Islet precursor cell (in vitro differentiated cells): ENCODE measurements at places on chromosomes 6 and 20.
A peak's percentile ranks its signal among the peaks of the same experiment; 100 is the strongest.

DNA sequence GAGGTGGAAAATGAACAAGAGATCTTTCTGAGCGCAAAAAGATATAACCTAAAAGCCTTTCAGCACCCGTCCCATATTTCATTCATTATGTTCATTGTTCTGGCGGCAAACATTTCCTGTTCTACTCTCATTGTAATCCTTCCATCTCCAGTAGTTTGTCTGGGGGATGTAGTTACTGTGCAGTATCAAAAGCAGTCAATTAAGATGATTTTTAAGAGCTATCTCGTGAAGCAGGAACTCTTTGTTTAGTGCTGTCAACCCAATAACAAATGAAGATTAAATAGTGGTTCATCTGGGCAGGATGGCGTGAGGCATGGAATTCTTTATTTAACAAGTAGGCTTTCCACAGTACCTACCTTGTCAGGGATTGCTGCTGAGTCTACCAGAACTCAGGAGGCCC is 876.7 kb downstream of the HACE1 start:
- no peak for DNase-seq

GRCh38 chr20:8213270-8213669 is 81.2 kb downstream of the PLCB1 start:
- no peak for DNase-seq

- DNase-seq = peak; percentile 89
Observed at GRCh38 chr6:104955927-104956730, 778 bp upstream of the LIN28B start.

DNA sequence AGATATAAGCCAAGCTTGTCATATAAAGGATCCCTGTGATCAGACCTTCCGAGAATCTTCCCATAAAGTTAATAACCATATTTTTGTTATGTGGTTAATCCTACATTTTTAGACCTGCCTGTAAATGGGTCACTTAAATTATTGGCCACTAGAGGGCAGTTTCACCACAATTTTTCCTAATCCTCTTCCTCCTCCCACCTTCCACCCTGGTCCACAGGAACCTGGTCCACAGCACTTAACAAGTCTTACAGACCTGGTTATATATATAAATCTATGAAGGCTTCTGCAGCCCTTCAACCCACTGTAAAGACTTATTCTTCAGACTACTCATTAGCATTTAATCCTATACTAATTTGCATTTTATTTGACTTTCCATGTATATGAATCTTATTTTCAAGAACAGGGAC is 28.3 kb downstream of the MRS2 start:
- no peak for DNase-seq

- no peak for DNase-seq
Observed at GRCh38 chr20:25421102-25421501, 13.6 kb downstream of the GINS1 start.

GRCh38 chr6:21731411-21732031 is 138.0 kb downstream of the SOX4 start:
- no peak for DNase-seq

DNA sequence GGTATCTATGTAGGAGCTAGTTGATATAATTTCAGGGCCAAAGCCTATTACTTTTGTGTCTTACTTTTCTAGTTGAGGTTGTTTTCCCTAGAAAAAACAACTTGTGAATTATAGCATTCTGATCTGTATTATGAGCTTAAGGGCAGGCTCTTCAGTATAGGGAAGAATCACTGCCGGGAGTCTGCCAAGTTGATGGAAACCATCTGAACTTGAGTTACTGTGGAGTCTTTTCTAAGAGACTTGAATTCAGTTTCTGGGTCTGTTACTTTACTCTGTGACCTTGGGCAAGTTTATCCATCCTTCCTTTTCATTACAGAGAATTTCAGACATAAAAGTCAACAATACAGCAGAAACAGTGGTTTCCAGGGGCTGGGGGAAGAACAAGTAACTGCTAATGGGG is 2.1 kb upstream of the CASS4 start:
- DNase-seq = no peak

DNA sequence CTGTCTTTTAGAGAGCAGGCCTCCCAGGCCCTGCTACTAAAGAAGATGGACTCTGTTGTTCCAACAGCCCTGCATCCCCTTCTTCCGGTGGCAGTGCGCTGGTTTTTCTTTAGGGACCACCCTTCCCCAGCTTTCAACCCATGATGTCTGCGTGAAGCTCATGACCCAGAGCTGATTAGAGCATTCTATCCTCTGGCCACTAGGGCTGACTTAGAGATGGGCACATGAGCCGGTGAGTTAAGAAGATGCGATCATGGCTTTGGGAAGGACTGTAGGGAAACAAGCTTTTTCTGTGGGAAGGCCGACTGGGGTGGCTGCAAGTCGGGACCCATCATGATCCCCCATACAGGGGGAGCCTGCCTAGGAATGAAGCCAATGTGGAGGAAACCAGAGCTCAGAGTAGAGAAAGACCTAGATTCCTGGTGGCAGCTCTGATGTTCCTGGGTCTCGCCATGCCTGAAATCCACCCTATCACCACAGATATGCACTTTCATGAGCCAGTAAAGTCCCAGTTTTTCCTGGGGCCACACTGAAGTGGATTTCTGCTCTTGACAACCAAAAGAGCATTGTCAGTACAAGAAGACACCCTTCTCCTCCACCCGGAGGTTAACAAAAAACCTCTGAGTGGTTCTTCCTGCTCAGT is 29.1 kb upstream of the STX16 start:
- DNase-seq = no peak

DNA sequence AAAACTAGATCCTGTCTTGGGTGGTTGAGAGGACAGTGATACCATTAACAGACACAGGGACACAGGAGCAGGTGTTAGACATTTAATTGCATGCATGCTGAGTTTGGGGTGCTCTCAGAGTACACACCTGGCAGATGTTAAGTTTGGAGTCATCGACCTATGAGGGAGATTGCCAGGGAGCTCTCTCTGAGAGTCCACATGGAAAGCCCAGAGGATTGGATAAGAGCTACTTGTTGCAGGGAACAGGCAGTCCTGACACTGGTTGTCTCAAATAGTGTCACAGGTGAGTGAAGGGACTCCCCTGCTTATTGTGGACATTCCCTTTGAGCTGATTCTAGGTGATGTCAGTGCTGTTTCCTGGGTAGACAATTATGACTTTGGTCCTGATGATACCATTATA is 3.1 kb downstream of the ATRN start:
- no peak for DNase-seq

DNA sequence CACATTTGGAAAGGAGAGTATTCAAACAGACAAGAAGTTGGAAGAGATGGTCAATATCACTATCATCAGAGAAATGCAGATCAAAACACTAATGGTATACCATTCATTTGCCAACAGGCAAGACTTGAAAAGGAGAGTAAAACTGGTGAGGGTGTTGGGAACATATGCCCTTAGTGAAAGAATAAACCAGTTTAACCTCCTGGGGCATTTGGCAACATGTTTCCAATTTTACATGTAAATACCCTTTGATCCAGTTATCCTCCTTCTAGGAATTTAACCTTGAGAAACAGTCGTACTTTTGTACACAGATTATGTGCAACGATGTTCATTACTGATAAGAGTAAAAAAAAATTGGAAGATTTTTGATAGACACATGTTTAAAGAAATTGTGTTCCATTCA is 34.1 kb upstream of the OCSTAMP start:
- no peak for DNase-seq

- no peak for DNase-seq
Observed at GRCh38 chr6:116419069-116419786, 41.9 kb upstream of the CALHM6 start.

DNA sequence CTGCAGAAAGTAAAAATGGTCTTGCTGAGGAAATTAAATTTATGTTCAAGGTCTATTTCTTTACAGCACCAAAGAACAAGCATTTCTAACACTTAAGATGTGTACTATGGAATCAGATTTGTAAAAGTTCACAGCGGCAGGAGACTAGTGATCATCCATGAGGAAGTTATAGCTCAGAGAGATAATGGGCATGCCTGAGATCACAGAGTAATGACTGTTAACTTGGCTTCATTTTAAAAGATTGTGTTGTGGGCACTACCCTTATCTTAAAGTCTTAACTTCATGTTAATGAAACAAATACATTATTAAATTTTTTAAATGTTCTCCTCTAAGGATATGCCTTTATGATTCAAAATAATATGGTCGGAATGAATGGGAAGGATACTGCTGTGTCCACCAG is 168.6 kb downstream of the GMPR start:
- no peak for DNase-seq

DNA sequence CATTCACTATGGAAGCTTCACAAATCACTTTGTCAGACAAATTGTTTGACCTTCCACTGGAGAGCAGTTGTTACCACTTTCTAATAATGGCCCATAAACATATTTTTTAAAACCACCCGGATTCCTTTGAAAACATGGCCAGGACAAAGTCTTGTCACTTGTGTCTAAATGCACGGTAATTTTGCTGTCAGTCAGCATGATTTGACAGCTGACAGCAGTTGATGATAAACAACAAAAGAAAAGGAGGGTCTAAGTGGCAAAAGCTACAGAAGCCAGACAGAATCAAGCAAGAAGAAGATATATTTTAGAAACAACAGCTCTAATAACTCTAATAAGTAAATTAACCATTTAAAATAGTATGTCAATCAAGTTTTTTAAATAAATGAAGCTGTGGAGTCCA is 27.7 kb upstream of the CARMIL1 start:
- no peak for DNase-seq

GRCh38 chr20:36969478-36970186 is 18.1 kb upstream of the SAMHD1 start:
- DNase-seq = no peak

- no peak for DNase-seq
Observed at GRCh38 chr20:46550461-46550860, at the start of gene OCSTAMP. TSS of gene OCSTAMP (minus strand) at chr20:46550654. CDS start at chr20:46550560, 94 bp downstream.

- DNase-seq = no peak
Observed at GRCh38 chr6:103193413-103193812, 1666.3 kb downstream of the HACE1 start.

- DNase-seq = no peak
Observed at GRCh38 chr20:47295921-47296426, 60.5 kb downstream of the ZMYND8 start.

- no peak for DNase-seq
Observed at GRCh38 chr20:17871181-17871580, 97.4 kb downstream of the SNX5 start.

GRCh38 chr6:121482004-121482693 is 46.7 kb downstream of the GJA1 start:
- DNase-seq = no peak

DNA sequence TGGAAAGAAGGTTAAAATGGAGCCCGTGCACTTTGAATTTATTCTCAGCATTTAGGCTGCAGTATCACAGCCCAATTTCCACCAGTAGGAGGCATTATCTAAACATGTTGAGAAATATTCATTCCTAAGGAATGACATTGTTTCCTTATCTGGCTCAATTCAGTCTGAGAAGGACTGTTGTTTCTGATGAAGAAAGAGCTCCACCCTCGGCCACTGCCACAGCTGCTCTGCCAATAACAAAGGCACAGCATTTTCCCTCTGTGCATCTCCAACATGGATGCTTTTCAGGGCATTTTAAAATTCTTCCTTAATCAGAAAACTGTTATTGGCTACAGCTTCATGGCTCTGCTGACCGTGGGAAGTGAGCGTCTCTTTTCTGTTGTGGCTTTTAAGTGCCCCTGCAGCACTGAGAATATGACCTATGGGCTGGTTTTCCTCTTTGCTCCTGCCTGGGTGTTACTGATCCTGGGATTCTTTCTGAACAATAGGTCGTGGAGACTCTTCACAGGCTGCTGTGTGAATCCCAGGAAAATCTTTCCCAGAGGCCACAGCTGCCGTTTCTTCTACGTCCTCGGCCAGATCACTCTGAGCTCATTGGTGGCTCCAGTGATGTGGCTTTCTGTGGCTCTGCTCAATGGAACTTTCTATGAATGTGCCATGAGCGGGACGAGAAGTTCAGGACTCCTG is at the start of gene CALHM5:
Gene CALHM5, plus strand, starts transcription at position 216 of the 687 bp plus-strand sequence. Its CDS starts 58 bp downstream, at position 274.
- peak; percentile 73 for DNase-seq

DNA sequence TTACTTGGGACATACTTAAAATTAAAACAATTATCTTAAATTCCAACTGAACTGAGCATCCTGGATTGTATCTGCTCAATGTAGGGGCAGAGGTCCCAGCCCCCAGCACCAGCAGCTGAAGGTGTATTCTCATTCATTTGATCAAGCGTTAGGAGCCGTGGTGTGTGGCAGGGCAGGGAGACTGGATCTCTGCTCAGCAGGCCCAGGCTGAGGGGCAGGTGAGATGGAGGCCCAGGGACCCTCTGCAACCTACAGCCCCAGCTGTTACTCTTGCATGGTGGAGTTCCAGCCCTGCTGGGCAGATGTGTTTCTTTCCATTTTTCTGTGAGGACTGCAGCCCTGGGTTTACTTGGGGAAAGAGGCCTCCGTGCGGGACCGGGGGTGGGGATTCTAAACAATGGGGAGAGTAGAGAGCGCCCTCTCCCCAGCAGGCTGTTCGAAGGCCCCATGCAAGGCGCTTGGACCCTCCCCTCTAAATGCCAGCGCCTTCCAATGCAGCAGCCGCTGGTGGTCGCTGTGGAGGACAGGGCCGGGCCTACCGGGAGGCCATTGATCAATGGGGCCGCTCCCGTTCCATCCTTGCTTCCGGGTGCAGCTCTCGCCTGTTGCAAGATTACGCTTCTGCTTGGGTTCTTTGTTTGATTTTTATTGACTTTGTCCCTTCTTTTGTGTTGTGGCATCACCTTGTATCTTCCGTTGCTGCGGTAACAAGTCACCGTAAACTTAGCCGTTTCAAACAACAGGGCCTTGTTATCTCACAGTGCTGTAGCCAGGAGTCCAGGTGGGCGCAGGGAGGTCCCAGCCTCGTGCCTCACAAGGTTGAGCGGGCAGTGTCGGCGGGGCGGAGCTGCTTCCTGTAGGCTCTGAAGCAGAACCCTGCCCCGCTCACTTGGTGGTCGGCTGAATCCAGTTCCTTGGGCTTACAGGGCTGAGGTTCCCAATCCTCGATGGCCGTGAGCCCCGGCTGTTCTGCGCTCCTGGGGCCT is 134.8 kb upstream of the PHACTR3 start:
- DNase-seq = no peak

DNA sequence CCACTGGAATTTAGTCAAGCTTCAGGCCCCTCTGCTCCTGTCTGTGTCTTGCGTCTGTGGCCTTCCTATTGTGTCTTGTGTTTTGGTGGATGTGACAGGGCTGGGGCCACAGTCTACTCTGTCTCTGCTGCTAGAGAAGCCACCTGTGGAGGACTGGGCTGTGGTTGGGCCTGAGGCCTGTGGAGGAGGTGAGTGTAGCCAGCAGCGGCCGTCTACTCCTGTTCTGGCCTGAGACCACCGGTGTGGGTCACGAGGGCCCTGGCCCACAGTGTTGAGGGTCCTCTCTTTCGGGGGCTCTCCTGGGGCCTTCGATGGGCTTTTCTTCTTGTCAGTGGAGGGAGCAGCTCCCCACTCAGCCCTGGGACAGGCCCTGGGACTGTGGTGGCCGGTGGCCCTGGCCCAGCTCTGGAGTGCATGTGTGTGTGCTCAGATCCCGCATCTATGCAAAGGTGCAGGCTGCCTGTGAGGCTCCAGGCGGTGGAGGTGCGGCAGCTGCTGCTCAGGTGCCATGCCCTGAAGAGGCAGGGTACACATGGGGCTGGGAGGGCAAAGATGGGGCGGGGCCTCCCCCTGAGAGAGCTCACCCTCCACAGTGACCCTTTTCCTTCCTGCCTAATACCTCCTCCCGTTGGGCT is 20.8 kb downstream of the SDCBP2 start:
- no peak for DNase-seq
